ENCODE measurements at places on chromosomes 11 and 22.

- DNase-seq, result no peak
Measured at GRCh38 chr11:11977206-11977938, 31.1 kb downstream of the DKK3 start.

- no peak for DNase-seq
Measured at GRCh38 chr11:2867722-2868505, 17.7 kb downstream of the CDKN1C start.

DNA sequence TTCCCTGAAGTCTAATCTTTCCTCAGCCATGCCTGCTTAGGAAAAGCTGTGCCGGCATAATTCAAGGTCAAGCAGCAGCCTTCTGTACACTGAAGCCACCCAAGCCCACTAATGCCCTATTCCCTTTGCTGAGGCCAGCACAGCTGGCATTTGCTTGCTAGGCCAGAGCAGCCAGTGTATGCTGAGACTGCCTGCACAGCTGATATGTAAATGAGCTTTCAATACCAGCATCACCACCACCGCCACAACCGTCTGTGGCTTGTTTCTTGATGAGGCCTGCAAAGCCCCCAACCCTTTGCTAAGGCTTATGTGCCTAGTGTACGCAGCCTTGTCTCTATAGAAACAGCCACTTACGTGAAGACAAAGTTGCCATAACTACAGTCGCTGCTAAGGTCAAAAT is 56.3 kb upstream of the TNRC6B start:
- no peak for DNase-seq

DNA sequence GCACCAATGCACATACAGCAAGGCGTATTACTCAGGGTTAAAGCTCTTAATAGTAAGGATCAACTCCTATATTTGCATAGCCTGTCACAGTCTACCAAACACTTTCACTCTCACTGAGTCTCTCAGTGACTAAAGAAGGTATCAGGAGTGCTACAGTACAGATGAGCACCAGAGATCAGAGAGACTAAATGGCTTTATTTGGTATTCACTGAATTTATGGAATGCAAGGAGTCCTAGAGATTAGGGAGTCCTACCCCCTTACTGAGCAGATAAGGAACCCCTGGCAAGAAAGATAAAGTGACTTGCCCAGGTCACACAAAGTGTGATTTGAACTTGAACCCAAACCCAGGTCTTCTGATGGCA is 396.4 kb upstream of the CCDC90B start:
- no peak for DNase-seq

DNA sequence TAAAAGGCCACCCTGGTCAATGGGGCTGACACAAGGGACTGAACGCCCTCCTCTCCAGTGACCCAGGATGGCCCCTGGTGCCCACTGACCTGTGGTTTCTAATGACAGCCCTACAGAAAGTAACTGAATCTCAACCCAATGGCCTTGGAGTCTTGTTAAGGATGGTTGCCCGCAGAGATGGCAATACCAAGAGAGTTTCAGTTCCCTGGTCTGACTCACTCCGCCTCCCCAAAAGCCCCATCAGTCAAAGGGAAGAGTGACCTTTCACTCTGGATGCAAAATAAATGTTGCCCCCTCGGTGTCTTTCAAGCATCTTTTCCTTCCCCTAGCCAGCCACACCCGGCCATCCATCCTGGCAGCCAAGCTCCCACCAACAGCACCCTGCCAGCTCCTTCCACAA is 57.7 kb upstream of the ISX start:
- DNase-seq, result no peak

DNA sequence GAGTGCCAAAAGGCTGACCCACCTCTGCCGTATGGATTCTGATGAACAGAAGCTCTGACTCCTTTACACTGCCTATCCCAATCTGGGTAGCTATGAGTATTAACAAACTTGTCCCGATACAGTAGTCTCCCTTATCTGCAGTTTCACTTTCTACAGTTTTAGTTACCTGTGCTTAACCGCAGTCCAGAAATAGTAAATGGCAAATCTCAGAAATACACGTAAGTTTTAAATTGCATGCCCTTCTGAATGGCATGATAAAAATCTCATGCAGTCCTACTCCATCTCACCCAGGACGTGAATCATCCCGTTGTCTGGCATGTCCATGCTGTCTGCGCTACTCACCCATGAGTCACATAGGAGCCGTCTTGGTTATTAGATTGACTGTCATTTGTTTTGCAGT is 68.8 kb downstream of the SNX19 start:
- DNase-seq, result no peak

DNA sequence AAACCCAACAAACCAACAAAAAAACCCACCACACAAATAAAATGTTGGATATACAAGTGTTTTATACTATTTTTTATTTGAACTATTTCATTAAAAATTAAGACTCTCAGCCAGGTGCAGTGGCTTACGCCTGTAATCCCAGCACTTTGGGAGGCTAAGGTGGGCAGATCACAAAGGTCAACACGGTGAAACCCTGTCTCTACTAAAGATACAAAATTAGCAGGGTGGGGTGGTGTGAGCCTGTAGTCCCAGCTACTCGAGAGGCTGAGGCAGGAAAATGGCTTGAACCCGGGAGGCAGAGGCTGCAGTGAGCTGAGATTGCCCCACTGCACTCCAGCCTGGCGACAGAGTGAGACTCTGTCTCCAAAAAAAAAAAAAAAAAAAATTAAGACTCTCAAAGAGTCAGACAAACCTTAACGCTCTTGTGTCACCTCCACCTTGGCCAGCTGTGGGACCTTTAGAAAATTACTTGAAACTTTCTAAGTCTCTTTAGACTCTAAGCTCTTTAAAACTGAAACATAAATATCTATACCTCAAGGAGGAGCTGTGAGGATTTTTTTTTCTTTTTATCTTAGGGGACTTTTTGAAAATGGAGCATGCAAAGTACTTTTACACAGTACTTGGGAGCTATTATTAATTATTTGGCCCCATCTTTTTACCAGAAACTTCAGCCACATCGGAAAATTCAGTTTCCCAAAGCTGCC is 68.4 kb upstream of the CLNS1A start:
- no peak for DNase-seq

- DNase-seq, result peak; percentile 49
Measured at GRCh38 chr11:95790933-95791708, 823 bp downstream of the CEP57 start.

GRCh38 chr11:17588166-17588565 is 41.1 kb downstream of the OTOG start:
- DNase-seq, result no peak

- DNase-seq, result no peak
Measured at GRCh38 chr11:72222106-72222891, 2.3 kb upstream of the INPPL1 start.

DNA sequence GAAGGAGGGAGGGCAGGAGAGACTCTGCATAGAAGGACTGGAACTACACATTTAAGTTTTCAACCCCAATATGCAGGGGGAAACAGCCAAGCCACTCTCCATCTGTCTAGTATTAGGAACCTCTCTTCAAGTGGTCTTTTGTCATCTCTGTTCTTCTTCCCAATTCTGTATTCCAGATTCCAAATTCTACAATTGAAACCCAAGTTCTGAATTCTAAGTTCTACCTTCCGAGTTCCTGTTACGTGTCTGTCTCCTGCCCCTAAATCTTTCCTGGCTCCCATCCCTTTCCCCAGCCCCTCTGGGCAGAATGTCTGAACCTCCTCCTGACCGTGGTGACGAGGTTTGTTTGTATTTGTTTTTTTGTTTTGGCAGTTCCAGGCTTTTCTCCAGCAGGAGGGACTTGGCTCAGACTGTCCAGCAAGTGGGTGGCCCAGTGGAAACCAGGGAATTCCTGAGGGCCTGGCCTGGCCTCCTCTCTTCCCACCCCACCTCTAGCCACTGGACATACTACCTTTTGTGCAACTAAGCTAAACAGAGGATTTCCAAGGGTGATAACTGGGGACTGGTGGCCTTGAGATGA is 1.6 kb upstream of the THOC5 start:
- DNase-seq, result no peak

DNA sequence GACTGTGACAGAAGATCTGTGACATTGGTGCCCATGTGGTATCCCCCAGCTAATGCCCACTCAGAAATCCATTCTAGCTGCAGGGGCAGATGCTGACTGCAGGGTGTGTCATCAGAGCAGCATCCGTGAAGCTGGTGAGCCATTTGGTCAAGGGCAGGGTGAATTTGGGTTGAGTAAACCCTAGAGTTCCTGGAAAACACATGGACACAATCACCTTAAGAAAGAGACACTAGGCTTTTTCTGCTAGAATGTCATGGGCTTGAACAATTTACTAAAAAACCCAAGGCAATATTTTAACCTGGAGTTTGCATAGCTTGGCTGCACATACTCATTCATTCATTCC is 100.0 kb downstream of the ADAMTS15 start:
- DNase-seq, result no peak

DNA sequence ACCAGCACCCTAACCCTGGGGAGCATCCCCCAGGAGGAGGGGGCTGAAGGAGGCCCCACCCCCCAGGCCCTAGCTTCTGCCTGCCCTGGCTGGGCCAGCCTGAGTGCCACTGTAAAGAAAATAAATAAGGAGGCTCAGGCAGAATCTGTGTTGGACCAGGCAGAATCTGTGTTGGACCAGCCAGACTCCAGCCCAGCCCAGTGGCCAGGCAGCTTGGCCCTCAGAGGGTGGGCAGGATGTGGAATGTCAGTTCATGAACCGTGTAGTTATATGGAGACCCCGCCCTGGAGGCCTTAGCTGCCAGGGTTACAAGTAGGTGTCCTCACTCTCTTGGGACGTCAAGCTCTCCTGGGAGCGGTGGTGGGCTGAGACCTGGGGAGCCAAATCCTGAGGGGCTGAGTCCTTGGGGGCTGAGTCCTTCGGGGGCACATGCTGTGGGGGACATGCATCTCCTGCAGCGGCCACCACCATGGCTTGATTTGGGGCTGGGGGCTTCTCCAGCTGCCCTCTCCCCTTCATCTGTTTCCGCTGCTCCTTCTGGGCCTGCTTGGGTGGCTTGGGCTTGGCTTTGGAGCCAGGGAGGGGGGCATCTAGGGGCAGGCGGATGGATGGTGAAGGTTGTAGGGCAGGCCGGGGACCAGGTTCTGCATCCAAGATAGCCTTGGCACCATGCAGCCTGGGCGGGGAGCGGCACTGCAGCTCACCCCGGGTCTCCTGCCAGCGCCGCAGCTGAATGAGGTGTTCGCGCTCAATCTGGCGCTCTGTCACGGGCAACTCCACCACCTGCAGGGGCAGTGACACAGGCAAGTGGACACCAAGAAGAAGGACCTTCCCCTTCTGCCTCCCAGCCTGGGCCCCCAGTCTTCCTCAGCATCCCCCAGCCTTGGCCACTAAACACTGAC is 3.0 kb upstream of the CASTOR1 start:
- no peak for DNase-seq

DNA sequence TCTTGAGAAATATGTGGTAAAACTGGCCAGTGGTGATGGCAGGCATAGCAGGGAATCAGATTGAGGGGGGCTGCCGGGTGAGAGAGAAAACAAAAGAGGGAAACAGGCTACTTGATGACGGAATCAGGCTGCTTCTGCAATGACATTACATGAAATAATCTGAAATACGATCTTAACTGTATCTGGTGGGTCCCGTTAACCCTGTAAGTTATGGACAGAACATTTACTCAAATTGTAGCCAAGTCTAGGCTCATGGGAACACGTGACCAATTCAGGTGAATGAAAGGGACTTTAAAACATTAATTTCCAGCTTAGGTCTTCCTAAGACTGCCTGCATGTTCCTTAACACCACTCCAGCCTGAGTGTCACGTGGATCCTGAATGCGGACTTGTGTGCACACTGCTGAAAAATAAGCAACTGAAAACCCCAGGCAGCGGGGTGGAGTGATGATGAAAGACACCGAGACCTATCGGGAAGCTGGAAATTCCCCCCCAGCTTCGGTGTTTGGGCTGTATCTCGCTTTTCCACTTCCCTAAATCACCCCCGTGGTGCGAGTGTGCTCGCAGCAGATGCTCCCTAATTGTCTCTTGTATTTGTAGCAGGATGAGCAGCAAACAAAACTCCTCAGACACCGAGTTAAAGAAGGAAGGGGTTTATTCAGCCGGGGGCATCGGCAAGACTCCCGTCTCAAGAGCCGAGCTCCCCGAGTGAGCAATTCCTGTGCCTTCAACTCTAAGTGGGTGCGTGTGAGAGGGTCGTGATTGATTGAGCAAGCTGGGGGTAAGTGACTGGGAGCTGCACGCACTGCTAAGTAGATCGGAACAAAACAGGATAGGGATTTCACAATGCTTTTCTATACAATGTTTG is 145.0 kb upstream of the GRK3 start:
- DNase-seq, result no peak

DNA sequence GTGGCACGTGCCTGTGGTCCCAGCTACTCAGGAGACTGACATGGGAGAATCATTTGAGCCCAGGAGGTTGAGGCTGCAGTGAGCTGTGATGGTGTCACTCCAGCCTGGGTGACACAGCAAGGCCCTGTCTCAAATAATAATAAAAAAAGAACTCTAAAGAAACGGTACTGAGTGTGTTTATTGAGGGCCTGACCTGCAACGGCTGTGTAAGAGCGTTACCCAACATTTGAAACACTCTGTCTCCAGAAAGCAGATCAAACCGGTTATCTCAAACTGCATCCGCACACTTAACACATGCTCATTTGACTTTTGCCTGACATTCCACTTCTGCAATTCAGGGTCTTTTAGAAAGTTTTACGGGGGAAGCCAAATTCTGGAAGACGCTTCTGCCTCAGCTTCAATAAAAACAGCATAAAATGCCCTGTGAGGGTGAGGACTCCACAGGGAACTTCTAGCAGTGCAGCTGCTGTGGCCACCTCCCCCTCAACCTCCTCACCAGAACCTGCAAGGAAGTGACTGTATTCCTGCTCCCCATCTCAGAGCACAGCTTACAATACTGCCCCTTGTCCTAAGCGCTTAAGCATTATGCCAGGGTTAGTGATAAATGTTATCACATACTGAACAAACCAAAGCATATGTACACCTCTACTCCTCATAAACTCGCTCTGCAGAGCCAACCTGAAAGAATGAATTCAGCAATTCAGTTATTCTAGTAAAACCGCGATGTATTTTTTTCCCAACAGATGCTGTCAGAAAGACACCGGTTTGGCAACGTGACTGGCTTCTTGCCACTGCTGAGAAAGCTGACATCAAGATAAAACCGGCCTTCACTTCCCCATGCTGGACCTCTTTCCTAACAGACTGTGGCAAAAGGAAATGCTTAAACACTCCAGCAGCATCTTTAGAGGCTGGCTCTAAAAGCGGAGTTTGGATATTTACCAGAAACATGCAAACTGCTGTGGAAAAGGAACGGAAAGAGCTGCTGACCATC is 52.2 kb downstream of the PRDM10 start:
- DNase-seq, result no peak

GRCh38 chr22:30767661-30768060 is 73.0 kb downstream of the OSBP2 start:
- no peak for DNase-seq

DNA sequence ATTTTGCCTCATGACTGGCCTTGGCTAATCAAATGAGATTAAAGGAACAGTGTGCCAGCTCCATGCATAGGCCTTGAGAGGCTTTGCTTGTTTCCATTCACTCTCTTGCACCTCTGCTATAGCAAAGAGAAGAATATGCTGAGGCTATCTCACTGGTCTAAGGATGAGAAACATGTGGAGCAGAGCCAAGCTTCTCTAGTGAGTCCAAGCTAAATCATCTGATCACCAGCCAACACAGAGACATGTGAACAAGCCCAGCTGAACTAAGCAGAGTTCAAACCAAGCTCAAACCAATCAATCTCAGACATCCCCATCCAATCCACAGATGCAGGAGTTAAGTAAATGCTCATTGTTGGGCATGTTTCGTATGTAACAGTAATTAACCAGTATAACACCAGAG is 69.4 kb upstream of the API5 start:
- DNase-seq, result no peak
